ENCODE measurements at places on chromosomes 7 and 10.

GRCh38 chr7:85529831-85530230 is 343.0 kb upstream of the SEMA3D start:
- DNase-seq, result no peak

- no peak for DNase-seq
Observed at GRCh38 chr10:3048119-3049019, 19.0 kb upstream of the PFKP start.

DNA sequence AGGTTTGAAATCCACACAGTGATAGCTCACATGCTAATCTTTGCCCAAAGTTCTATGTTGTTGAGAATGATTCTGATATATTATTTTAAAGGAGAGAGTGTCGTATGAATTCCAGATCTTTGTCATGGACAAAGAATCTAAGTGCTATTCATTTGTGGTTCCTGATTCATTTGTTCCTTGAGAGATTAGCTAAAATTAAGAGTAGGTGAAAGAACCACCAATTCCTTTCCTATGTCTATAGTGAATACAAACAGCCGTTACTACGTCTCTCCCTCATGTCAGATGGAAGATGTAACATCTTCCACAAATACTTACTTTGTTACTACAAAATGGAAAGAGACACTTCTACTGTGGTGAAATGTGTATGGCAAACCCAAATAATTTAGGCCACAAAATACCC is 3.3 kb upstream of the PLXDC2 start:
- DNase-seq, result no peak

- no peak for DNase-seq
Observed at GRCh38 chr7:3176112-3177000, 124.7 kb upstream of the SDK1 start.

DNA sequence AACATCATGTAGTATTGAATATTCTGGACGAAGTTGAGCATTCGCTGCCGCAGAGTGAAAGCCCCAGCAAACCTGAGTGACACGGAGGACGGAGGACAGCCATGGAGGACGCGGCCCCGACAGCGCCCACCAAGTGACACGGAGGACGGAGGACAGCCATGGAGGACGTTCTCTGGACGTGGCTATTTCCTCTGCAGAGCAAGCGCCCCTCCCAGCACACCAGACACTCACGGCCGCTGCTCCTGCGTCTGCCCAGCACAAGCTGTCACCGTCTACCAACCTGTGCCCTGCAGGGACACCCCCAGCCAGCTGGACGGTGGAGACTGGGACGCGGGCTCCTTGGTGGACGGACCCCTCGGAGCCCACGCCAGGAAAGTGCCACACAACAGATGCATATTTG is 7.3 kb upstream of the ADAM8 start:
- no peak for DNase-seq

- no peak for DNase-seq
Observed at GRCh38 chr7:106855540-106856132, 9.4 kb upstream of the PIK3CG start.

GRCh38 chr7:2645274-2645868 is 13.6 kb downstream of the TTYH3 start:
- DNase-seq, result no peak

GRCh38 chr10:124077208-124077993 is 16.0 kb downstream of the CHST15 start:
- no peak for DNase-seq

GRCh38 chr10:6071181-6072175 is 9.3 kb upstream of the IL2RA start:
- DNase-seq, result no peak

DNA sequence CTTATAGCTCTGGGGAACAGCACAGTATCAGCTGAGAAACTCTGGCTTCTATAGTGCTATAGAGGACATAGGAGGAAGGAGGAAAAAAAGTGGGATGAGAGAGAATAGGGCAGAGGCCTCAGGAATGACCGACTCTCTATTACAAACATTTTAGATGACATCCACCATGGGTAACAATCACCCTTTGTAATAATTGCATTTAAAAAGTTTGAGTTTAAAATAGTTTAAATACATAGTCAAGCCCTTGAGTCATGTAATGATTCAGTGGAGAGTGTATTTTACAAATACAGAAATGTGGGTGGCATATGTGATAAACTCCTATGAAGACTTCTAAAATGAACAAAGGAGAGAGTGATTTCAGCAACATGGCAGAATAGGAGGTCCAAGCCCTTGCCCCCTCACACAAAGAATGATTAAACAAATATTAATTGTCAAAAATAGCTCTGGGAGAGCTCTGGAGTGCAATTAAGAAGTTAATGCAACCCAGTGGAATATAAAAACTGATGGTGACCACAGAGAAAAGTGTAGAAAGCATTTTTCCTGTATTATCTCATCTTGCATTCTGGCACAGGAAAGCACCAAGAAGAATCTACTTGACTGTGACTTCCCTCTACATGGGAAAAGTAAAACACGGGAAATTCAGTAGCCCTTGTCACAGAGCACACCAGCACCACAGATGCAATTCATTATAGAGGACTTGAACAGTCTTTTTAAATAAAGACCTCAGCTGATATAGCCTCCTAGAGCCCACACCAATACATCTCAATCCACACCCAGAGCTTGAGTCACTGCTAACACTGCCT is 569.0 kb upstream of the SORCS1 start:
- no peak for DNase-seq

GRCh38 chr10:64288404-64288803 is 767.2 kb downstream of the REEP3 start:
- no peak for DNase-seq

DNA sequence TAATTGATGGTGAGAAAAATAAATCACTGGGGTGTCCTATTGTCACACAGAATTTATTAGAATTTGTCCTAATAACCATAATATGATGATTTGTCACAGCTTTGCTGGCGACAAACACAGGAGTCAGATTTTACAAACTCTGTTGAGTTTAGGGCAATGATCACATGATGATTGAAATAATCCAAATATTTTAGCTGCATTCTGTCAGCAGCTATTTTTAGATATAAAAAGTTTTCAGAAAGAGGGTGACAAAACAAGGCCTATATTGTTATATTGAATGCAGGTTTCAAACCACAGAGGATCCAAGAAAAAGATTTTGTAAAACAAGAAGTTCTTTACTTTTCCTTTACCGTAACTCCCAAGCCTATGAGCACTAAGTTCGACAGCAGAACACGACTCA is 178.8 kb downstream of the ADAM12 start:
- DNase-seq, result no peak

DNA sequence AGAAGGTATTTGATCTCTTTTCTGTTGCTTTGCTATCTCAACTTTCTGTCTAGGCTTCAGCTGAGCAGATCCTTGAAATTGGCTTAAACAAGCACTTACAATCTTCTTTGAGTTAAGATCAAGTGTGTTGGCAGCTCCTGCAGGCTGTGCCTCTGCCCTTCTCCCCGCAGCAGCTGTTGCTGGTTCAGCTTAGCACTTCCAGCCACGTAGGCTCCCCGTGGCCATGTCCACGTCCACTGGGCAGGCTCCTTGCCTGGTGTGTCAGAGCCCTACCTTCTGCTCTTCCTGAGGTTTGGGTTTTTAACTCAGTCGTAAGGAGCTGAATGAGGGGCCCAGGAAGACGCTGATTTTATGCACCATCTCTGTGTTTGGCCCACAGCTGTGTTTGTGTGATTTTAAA is 47.2 kb downstream of the CAMK1D start:
- no peak for DNase-seq

- no peak for DNase-seq
Observed at GRCh38 chr7:22786290-22786932, 36.2 kb downstream of the TOMM7 start.

DNA sequence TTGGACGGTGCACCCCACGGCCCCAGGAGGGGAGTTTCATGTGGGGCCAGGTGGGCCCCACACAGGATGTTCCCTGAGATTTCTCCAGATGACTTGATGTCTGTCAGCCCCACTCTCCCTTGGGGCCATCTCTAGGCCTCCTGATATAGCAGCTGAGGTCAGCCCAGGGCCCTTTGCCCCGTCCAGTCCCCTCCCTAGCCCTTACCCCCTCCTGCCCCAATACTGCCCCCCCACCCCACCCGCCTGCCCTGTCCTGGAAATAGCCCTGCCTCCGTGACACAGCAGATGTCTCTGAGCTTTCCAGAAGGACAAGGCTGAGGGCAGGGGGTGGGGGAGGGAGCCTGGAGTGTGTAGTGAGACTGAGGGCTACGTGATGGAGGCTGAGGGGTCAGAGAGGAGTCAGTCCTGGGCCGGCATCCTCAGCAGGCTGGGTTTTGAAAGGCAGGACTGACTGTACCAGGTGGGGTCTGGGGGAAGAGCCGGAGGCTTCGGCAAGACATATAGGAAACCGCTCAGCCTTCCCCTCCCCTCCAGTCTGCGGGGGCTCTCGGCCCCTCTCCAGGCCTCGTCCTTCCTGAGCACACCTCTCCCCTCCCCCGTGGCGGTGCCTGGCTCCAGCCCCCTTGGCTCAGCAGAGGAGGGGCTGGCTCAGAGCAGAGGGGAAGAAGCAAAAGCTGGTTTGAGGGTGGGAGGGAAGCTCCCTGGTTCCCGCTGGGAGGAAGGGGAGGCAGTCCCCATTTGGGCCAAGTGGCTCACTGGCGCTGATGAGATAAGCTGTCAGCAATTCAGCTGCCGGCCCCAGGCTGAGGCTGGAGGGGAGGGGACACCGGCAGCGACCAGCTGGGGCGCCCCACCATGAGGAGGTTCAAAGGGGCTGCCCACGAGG is 2.0 kb downstream of the FLNC start:
- DNase-seq, result peak; percentile 53

DNA sequence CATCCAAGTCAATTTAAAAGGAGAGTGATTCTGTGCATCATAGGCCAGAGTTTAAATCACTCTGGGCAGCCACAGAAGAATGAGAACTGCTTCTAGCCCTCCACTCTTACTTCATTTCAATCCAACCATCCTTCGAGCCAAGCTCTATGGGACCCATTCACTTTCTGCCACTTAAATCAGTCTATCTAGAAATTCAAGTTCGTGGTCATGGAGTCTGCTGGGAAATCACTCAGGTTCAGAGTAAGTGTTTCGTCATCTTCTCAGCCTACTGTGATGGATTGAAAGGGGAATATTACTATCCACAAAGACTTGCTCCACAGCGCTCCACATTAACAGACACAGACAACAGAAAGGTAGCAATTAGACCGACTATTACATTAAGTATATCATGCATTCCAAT is 4.6 kb downstream of the DCLRE1C start:
- DNase-seq, result no peak

GRCh38 chr10:96586419-96587263 is at the start of gene TM9SF3:
TM9SF3 (minus strand) TSS chr10:96587012; CDS start chr10:96586835, 177 bp downstream.
- DNase-seq, result peak; percentile 87

DNA sequence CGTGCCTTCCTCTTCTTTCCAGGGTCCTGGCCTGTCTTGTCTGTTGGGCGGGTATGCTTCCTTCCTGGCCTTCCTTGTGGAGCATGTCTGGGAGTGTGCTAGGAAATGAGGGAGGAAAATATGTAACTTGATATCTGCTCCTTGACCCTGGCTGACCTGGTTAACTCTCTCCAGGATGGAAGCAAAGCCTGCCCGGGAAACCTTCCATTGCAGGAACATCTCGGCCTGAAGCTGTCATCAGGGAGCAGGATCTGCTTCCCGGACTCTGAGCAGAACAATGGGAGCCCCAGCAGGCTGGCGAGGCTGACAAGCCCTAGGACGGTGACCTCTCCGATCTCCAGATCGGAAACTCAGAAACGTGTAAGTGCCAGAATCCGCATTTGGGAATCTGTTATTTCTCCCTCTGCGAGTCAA is 340.3 kb downstream of the FRMD4A start:
- no peak for DNase-seq

DNA sequence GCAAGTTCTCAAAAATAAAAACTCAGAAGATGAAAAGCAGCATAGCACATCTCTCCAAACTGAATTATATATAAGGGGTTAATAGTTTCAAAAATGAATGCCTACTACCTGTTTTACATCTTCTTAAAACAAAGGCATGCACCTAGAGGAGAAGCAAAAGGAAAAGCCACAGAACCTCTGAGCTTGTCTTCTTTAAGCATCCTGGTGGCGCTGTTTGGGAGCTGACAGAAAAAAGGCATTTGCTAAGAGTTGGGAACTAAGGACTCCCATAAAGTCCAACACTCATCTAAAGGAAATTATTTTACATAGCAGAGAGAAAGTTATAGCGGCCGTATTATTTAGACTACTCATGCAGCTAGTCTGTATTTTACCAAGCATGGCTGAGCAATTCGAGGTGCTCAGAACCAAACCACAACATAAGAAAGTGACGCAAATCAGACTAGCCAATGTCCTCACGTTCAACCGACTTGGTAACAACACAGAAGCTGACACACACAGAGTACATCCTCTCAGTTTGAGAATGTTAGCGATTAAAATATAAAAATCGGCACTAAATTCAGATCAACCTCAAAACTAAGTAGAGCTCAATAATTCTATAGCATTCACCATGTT is 38.8 kb downstream of the PTN start:
- no peak for DNase-seq

GRCh38 chr7:70752794-70753241 is 379.1 kb upstream of the GALNT17 start:
- DNase-seq, result no peak

DNA sequence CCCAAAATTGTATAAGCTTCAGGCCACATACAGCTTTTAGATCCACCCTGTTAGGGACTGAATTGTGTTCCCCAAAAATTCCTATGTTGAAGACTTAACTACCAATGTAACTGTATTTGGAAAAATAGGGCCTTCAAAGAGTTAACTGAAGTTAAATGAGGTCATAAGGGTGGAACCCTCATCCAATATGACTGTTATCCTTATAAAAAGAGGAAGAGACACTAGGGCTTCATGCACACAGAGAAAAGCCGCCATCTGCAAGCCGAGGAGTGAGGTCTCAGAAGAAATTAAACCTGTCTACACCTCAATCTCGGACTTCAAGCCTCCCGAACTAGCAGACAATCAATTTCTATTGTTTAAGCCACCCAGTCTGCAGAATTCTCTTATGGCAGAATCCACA is 317.9 kb upstream of the NFE2L3 start:
- no peak for DNase-seq

DNA sequence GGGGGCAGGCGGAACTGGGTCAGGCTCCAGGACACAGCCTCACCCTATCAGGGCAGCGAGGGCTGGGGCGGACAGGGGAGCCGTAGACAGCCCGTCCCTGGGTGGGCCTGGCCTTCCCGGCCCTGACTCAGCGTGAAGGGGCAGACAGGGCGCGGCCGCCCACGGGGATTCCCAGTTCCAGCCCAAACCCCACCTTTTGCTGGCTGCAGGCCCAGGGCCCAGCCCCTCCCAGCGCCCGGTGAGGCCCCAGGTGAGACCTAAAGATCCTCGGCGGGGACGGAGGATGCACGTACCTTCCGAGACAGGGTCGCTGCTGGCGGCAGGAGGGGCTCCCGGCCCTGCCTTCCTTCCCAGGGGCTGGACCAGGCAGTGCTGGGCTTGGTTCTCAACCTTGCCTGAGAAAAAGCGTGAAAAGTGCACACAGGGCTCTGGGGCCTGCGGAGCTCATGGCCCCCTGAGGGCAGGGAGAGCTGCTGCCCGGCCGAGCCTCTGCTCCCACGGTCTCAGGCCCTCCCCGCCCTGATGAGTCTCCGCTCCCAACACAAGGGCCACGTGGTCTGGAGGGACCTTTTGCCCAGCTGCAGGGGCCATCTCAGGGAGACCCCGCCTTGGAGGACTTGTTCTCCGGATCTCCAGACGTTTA is 43.9 kb upstream of the DNAJB6 start:
- DNase-seq, result no peak
